ACHN (cell line): ENCODE measurements at places on chromosomes 4 and X.

DNA sequence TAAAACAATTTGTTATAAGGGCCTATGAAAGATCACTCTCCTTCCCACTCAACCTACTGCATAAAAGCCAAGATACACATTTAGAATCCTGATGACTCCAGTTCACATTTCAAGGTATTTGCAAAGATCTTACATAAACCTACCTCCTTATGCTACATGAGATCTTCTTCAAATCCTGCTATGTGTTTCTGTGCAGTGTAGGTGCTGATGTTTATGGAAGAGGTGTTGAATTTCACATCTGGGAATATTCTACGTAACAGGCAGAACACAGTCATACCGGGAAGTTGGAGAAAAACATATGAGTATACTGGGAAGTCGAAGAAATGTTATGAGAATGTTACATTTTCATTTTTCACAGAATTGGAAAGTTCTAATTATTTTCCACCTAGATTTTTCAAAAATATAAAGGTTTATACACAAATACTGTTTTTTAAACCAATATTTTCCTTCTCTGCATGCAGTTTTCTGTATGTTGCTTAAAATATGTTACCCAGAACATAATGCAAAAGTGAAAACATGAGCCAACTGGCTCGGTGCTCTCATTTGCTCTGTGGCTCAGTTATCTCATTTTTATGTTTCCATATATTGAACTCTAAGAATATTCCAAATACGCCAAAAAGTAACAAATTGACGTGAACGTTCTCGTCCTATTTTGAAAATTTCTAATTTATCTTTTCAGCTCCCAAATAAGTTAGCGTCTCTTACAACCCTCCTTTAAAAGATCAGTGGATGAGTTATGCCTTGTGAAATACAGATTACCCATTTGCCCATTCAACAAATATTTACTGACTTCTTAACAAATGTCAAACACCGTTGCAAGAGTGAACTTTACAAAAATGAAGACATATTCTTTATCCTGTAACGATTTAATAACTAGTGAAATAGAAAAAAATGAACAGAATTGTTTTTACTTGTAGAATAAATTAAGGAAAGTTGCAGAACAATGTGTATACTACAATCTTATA lies 899.3 kb downstream of the STIM2 start:
- DNase-seq = no peak

GRCh38 chr4:127575888-127576287 lies 56.9 kb upstream of the INTU start:
- DNase-seq = no peak

DNA sequence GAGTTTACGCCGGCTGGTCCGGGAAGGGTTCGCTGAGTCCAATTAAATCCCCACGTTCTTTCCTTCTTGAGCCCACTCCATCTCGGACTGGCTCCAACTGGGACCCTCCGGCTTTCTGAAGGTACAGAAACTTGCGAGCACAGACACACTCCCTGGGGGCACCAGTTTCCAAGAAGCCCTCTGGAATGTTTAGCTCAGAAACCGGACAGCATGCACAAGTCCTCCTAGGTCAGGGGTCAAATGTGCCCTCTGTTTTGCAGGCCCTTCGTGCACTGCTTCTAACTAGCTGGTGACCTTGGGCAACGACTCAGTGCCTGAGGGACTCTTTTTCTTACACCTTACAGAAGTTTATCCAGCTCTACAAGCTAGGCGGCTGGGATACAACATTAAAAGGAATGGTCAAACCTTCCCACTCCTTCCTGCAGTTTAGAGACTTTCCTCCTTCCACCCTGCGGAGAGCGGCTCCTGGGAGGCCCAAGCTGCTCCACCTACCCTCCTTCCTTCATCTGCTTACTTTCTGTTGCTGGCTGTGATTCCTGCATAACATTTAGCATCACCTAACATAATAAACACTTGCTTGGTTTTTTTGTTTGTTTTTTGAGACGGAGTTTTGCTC lies 275.5 kb downstream of the BCOR start:
- no peak for DNase-seq

GRCh38 chrX:55524487-55524886 lies 34.8 kb upstream of the USP51 start:
- DNase-seq = no peak

DNA sequence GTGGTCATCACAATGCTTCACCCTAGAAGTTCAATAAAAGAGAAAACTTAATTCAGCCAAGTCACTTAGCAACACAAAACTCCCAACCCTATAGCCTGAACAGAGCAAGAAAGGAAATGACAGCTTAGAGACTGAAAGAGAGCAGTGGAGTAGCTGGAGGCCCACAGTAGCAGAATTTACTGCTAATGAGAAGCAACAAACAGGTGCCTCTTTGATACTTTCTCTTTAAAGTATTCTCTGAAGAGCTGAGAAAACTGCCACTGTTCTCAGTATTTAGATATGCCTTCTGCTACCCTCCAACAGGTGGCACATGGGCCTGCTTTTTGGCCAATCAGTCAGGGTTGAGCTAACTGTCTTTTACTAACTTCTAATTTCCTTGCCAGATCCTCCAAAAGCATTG lies 240.0 kb downstream of the GPC3 start:
- DNase-seq = no peak

- no peak for DNase-seq
Observed at GRCh38 chr4:1214101-1215095, 34.5 kb downstream of the CTBP1 start.

GRCh38 chrX:109733613-109734083 lies 591 bp upstream of the ACSL4 start:
- DNase-seq = no peak

DNA sequence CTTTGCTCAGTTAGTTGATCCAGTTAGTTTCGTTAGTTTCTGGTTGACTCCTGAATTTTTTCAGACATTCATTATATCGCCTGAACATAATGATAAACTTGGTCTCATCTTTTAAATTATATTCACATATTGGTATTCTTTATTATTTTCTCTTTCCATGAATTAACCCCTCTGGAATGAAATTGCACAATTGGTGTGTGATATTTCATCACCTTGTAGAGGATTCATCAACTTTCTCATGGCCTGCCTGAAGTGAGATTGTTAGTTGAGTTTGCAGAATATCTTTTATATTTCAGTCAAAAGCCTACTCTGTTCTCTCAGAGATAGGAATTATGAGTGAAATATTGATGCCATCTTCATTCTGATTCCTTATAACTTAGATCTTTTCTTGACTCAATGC lies 1160.6 kb upstream of the AGA start:
- DNase-seq = no peak

GRCh38 chr4:185895351-185895750 lies 83.4 kb upstream of the SORBS2 start:
- no peak for DNase-seq

- peak; percentile 41 for DNase-seq
Observed at GRCh38 chrX:50988649-50989048, 78.1 kb downstream of the BMP15 start.

GRCh38 chr4:57020467-57021101 lies 41.9 kb downstream of the POLR2B start:
- peak; percentile 53 for DNase-seq

DNA sequence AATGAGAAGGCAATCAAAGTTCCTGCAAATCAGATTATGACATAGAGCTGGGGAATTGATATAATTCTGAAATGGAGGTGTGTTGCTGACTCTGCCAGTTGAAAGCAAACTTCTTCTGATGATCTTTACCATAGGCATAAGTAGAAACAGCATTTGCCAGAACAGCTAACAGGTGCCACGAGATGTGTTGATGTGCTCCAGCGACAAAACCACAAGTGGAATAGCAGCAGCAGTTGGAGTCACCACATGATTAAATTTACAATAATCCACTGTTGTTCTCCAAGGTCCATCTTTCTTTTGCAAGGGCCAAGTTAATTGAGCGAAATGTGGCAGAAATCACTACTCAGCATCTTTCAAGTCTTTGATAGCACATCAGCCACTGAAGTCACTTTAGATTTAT lies 3.7 kb upstream of the OSTC start:
- no peak for DNase-seq

DNA sequence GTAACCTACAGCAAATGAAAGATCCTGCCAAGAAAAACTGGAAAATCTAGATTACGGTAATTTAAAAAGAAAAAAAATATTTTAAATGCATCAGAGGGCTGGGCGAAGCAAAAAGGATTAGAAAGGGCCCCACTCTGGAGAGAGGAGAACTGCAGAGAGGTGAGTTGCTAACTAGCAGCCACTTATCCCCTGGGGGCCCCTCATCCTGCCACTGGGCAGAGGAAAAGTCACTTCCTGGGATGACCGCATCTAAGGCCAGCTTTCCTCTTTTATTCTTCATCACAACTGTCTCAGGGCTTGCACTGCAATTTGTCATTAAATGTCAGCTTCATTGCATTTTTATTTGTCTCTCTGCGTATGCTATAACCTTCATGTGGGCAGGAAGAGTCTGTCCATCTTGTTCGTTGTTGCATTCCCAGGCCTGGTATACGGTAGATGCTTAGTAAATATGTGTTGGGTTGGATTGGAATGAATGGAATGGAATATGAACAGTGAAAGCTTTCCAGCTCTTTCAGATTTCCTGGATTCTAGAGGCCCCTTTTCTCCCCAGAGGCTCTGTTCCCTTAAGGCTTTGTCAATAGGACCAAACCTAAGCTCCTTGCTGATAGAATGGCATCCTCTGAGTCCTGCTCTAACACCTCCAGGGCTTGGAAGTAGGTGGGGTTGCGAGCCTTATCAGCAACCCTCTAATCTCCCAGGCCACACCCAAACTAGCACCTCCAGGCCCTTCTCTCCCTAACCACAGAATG lies 58.9 kb downstream of the TLR10 start:
- no peak for DNase-seq

GRCh38 chrX:67613366-67613765 lies 69.5 kb downstream of the AR start:
- no peak for DNase-seq

GRCh38 chr4:37770016-37770415 lies 56.5 kb upstream of the PGM2 start:
- no peak for DNase-seq

GRCh38 chrX:108322234-108322633 lies 116.0 kb downstream of the COL4A6 start:
- DNase-seq = no peak

GRCh38 chrX:53251307-53251706 lies 26.3 kb upstream of the KDM5C start:
- DNase-seq = no peak

DNA sequence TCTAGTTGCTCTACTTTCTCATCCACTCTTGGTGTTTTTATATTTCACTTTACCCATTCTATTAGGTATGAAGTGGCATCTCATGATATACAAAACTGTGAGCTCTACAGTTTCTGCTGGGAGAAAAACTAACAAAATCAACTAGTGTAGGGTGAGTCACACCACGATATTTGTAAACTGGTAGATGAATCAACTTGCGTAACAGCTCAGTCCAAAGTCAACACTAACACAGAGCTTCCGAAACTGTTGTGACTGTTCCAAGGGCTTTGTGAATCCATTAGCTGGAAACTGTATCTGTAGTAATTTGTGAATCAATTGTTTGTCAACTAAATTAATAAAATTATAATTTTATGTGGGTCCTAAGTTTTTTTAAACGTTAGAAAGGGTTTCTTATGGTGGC lies 119.8 kb upstream of the TSPAN5 start:
- DNase-seq = no peak

- DNase-seq = no peak
Observed at GRCh38 chr4:37475776-37476175, 210.4 kb downstream of the RELL1 start.

DNA sequence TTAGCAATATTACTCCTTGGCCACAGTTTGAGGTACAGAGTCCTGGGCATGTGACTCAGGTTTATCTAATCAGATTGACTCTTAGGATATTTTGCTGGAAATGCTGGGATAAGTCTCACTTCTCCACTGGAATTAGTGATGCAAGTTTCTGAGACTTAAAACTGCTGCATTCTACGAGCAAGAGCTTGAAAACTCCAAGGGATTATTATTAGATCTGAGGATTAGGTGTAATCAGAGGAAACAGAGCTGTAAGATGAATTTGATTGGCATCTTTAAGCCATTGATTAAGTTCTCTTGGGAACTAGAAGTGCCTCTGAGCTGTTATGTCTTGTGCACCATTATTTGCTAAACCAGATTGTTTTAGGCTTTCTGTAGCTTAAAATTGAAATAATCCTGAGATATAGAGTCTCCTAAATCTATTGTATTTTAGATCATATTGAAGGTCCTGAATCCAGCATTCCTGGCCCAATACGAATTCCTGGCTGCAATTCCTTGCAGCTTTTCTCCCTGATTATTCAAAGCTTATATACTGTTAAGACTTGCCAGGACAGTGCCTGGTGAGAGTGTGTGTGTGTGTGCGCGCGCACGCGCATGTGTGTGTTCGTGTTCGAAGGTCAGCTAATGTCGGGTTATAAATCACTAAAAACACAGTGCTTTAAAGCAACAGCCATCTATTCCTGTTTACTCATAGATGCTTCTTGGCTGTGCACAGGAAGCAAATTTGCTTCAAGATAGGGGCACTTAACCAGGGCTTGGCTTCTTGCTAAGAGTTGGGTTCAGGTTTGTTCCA lies 735.1 kb downstream of the STIM2 start:
- no peak for DNase-seq

- no peak for DNase-seq
Observed at GRCh38 chr4:7741946-7742806, 197.5 kb downstream of the AFAP1 start.

DNA sequence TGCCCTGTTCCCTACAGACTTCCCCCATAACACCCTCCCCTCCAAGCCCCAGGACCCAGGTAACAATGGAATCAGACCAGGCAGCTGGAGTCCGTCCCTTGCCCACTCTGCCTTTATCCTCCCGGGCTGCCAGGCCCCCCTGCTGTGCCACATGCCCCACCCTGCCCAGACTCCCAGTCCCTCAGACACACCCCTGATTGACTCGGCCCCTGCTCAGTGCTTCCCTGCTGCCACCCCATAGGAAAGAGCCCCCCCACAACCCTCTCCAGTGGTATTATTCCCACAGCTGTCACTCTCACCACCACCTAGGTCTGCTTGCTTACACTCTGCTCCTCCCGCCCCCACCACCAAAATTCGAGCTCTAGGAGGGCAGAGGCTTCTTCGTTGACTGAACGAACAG lies 4.7 kb upstream of the NAA10 start:
- DNase-seq = no peak

DNA sequence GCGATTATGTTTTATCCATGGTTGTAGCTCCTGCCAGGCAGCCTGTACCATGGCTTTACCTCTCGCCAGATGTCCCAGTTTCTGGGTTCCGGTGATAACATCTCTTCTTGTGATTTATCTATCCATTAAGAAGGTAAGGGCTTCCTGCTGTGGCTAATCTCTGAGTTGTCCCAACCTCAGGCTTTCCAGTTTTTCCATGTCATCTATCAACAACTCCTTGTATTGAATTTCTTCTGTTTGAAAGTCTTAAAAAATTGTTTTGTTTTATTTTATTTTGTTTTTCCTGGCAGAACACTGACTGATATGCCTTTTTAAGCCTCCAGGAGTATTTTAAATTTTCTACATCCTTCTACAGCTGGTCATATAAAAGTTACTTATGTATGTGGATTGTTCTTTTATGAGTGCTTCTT lies 241.9 kb downstream of the ANTXR2 start:
- DNase-seq = no peak
